HCEC 1CT (cell line): ENCODE measurements at places on chromosomes 4 and X.

DNA sequence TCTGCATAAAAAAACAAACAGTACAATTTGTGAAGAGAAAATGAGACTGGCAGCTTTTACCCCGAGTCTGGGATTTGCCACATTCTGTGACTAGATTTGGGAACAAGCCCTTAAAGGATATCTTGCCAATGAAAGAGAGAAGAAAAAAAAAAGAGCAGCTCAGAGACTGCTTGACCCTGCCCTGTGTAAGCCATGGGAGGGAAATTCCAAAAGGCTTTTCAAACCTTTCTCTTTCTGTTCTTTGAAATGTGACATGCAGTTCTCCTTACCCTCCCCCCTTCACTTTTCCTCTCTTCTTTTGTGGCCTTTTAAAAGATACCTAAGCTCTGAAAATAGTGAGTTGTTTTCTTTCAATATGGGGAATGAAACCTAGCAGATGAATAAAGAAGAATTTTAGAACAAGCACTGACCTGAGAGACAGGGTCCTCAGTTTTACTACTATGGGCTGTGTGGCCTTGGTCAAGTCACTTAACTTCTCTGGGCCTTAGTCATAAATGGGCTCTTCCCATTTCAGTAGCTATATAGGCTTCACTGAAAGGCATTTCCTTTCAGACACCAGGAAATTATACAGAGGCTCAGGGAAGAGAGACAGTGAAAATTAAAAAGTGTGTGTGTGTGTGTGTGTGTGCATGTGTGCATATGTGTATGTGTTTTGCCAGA is 5.1 kb downstream of the CCDC160 start:
- no peak for DNase-seq

DNA sequence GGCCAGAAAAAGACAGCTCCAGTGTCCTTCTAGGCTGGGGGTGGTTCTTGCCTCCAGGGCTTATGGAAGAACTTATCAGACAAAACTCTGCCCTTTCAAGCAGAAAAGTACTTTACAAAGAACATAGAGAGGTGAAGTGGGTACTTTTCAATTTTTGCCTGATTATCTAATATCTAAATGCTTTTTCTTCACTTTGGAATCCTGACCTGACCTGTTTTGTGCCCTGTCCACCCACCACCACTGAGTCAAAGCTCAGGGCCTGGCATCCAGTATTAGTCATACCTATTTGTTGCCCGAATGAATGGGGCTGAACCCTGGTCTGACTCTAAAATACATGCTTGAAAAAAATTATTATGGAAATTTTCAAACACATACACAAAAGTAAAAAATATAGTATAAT is 37.2 kb downstream of the RTL9 start:
- DNase-seq: no peak

DNA sequence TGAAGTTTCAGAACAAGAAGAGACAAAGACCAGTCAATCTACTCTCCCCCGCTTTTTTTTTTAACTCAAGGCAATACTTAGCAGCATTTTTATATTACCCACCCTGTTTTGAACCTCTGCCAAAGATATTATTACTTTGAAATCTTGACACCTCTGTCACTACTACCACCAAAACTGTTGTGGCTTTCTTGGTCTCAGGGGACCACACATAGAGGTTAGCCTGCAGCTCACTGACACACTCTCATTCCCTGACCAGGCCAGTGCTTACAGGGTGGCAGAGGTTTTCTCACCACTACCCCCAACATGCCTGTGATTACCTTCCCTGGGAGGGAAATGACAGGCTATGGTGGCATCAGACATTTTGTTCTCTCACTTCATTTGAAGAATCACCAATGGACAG is 137.4 kb upstream of the STIM2 start:
- no peak for DNase-seq

DNA sequence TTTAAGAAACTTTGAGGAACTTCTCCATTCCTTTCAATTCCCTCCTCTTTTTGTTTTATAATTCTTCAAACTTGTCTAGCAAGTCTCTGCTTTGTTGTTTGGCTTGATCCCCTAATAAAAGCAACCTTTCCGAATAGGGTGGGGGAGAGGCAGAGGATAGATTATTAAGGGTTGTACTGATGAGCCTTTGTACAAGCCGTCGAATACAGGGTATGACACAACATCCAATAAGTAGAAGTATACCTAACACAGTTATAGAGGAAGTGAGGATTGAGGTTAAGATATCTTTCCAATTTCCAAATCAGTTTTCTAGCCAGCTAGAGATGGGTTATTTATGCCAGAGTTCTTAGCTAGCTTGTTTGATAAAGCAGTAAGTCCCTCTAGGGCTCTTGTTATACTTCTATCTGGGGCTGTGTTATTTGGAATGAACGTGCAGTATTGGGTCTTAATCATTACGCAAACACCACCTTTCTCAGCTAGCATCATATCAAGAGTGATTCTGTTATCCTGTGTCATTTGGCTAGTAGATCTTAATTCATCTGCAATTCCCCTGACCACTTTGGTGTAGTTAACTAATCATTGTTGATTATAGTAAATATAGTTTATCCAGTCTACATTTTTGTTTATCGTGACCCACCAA is 18.5 kb downstream of the METAP1 start:
- no peak for DNase-seq

DNA sequence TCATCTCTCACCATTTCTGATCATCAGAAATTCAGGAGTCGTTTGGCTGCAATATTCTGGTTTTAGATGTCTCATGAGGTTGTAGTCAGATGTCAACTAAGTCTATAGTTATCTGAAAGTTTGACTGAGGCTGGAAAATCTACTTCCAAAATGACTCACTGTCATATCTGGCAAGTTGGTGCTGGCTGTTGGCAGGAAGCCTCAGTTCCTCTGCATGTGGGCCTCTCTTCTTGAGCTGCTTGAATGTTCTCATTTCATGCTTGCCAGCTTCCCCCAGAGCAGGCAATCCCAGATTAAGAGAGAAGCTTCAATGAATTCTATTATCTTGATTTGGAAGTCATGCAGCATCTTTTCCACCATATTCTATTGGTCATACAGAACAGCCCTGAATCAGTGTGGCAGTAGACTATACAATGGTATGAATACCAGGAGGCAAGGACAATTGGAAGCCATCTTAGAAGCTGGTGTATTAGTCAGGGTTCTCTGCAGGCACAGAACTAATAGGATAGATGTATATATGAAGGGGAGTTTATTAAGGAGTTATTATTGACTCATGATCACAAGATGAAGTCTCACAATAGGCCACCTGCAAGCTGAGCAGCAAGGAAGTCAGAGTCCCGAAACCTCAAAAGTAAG is 46.8 kb upstream of the ELF2 start:
- peak; percentile 27 for DNase-seq

GRCh38 chr4:107857741-107858140 is 33.0 kb downstream of the SGMS2 start:
- no peak for DNase-seq

DNA sequence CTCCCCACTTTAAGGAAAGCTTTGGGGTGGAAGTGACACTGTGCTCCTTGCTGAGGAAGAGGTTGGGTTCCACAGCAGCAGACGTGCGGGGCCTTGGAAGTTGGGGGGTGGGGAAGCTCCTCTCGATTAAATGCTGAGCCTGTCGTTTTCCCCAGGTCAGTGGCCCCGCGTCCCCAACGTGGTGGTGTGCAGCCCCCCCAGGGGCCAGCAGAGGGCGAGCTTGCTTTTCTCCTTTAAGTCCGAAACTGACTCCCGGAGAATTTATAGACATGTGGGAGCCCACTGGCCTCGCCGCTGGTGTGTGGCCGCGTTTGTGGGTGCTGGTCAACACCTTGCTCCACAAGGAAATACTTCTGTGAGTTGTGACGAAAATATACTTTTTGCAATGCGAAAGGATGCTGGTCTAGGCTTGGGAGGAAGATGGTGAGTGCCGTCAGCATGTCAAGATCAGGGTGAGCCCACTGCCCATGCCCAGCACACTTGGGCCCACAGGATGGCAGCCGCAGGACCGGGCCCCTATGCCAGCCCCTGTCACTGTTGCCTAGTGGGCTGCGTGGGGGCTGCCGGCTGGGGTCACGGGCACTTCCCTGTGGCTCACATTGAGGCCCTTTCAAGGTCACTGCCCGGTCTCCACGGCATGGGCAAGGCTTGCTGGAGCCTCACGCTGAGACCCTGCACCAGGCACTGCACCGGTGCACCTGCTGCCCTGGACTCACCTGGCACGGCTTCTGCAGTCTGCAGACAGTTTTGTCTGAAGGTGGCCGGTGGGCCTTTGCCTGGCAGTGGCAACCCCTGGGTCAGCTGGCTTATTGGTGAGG is 9.4 kb downstream of the UVSSA start:
- peak; percentile 3 for DNase-seq

DNA sequence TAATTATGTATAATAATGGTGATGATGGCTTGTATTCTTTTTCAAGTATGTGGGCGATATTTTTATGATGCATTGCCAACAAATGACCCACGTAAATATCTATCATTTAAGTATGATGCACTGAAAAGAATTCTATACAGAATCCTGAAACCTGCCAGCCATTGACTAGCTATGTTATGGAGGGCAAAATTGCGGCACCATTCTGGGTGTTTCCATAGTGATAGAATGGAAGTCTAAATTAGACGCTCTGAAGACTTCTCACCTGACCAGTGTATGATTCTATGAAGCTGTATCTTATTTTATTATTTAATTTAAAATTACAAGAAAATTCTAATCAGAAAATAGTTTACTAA is 677 bp upstream of the CENPC start:
- no peak for DNase-seq

- no peak for DNase-seq
These were observed 43.2 kb upstream of the NEIL3 start for GRCh38 chr4:177266506-177266905.

DNA sequence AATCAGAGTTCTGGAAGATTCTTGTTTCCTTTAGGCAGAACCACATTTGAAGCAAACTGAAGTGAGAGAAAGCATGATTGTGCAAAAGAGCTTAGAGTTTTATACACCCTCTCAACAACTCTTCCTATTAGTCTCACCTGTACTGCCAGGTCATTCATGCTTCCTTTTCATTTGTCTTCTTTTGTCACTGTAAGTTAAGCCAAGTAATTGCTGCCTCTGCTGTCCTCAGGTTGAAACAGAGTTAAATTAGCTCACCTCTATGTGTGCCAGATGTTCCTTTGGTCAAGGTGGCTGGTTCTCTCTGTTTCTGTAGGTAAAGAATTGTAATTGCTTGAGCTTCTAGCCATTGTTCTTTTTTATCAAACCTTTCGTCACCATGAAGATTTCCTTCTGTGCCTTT is 41.1 kb upstream of the HPGD start:
- no peak for DNase-seq

DNA sequence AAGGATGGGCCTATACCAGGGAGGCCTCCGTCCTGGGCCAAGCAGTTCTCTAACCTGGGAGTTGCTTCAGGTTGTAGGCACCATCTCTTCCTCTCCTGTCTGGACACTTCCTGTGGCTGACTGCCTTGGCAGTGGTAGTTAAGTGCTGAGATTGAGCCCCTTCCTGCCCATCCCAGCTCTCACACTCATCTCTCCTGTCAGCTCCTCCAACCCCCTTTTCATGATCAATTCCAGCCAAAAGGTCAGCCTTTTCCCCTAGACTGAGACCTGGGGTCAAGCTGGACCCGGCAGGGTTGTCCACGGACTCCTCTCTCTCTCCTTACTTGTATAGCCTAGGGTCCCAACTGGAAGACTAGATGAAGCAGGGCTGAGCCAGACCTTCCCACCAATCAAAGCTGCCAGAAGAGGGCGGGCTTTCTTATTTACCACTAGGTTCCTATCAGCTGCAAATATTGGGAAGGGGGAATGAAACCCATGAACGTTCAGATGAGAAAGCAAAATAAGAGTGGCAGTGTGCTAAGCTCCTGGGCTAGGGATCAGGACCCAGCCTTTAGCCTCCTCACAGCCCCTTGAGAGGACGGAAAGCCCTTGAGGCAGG is 34.5 kb downstream of the KDM5C start:
- DNase-seq: no peak

- no peak for DNase-seq
These were observed 127.4 kb upstream of the ENPP6 start for GRCh38 chr4:184344899-184345572.

- peak; percentile 66 for DNase-seq
These were observed 41.9 kb upstream of the SOD3 start for GRCh38 chr4:24753519-24753918.

- no peak for DNase-seq
These were observed 87.8 kb downstream of the SPRY1 start for GRCh38 chr4:123484291-123484926.

DNA sequence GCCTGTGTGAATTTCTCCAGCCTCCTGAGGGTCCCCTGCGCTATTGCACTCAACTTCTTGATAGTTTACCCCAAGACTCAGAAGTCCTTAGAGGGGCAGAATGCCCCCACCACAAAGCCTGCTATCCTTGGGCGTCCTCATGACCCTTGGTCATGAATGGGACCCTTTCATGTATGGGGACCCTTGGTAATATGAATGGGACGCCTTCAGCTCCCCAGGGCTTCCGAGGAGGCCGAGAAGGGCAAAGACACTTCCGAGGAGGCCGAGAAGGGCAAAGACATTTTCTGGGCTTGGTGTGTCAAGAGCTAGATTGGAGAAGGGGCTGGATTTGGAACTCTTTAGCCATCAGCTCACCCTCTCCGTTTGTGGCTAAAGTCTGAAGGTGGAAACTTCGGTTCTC is 8.6 kb downstream of the SHOX start:
- DNase-seq: no peak
